MV-4-11 (cell line): ENCODE measurements at places on chromosomes 3 and 15.
A peak's percentile ranks its signal among the peaks of the same experiment; 100 is the strongest.

DNA sequence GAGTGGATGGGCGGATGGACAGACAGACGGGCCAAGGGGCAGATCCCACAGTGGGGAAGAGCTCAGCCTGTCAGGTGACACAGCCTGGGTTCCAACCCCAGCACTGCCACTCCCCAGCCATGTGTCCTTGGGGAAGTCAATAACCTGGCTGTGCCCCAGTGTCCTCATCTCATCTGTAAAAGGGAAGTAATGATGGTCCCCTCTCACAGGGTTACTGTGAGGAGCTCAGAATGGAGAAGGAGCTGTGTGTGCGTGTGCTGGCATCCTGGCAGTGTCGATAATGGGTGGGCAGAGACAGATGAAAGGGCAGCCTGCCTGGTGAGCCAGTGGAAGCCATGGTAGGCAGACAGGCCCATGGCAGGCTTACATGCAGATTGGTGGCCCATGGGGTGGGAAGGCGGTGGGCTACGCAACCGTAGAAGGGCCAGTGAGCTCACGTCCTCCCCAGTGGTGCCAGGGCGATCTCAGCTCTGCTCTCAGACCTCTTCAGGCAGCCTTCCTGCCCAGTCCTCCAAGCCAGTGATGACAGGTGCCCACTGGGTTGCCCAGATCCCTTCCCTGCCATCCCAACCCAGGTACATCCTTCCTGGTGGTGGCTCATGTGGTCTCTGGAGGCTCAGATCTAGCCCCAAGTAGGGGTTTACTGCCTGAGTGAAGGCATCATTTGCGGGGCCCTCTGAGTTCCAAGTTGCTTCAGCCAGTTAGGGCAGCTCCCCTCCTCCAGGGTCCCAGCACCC, 2.3 kb upstream of the DNAJB8 start:
- DNase-seq: no peak

- DNase-seq: no peak
Measured at GRCh38 chr3:23480329-23480714, 277.2 kb downstream of the UBE2E2 start.

DNA sequence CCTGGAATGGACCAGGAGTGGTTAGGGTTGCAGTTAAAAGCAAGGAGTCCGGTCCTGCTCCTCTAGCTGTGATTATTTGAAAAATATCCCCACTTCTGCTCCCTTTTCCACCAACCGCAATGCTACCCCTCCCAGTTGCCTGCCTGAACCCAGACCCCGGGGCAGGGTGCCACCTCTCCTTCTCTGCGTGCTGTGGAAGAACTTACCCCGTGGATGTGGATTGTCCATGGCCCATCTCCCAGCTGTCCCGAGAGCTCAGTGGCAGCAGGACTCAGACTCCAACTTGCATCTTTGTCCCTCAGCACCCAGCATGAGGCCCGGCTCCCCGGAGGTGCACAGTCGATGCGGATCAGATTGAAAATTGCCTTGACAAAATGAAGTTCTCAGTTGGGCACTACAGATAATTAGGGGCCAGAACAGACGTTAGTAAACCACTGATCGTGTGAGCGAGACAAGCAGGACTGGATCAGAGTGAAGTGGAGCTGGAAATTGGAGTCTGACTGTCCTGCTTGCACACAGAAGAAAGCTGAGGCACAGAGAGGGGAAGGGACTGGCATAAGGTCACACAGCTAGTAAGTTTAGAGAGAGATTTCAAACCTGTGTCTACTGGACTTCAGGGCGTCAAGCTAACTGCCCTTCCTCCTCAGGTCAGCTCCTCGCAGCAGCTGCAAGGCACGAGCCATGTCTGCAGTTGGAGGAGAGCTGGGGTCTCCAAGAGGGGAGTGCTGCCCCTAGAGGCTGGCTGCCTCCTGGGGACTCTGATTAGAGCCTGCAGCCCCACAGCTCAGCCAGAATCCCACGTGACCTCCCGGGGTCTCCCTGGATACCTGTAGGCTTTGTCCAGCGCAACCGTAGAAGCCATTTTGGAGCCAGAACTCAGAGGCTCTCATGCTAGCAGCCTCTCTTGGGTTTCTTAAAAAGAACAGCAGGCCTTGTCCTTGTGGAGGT, 14.7 kb downstream of the SLC6A1 start:
- no peak for DNase-seq

GRCh38 chr3:61530355-61530754, 31.0 kb upstream of the PTPRG start:
- no peak for DNase-seq

GRCh38 chr15:66834881-66835878, 133.1 kb downstream of the SMAD6 start:
- peak; percentile 96 for DNase-seq

- no peak for DNase-seq
Measured at GRCh38 chr3:115698851-115699591, 75.7 kb downstream of the GAP43 start.

- no peak for DNase-seq
Measured at GRCh38 chr3:16522834-16523233, 9.3 kb upstream of the RFTN1 start.

DNA sequence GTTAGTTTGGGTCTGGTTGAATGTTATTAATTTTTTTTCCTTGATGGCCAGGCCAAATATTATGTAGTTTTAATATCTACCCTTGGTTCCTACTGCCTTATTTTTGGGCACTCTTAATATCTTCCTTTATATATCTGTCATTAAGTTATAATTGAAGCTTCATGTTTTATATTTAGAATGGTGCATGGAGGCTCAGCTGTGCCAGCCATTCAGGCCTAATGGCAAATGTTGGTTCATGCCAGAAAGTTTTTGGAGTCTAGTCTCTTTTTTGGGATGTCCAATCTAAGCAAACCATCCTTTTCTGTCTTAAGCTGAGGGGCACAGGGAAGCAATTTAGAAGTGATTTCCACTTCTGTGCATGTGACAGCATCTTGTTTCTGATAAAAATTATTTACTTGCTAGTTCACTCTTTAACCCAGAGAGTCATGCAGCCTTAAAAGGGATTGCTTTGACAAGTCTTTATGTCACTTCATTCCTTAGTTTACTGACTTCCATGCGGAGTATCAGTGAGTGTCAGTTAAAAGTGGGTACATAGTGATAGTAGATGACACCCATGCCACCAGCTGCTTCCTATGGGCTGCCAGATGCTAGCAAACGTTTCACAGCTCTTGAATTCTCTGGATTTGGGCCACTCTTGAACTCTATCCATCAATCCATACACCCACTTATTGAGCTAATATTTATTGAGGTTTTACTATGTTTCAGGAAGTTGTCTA, 33.0 kb downstream of the MITF start:
- DNase-seq: no peak

DNA sequence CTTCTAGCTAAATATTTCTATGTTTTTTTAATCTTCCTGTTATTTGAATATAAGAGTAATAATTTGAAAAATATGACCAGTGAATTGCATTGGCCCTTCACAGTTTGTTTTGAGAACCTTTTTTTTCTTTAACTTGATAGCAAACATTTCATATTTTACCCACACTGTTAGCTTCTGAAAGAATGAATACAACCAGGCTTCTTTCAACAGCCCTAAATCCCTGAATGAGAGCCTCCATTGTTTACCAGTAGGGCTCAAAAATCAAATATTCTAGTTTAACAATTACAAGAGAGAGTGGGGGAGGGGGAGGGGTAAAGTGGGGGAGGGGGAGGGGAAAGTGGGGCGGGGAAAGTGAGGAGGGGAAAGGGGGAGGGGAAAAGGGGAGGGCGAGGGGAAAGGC, 14.5 kb upstream of the TOP2B start:
- no peak for DNase-seq

GRCh38 chr3:40337136-40338108, 27.9 kb downstream of the EIF1B start:
- no peak for DNase-seq

GRCh38 chr3:149647812-149648211, 10.0 kb downstream of the WWTR1 start:
- DNase-seq: no peak

DNA sequence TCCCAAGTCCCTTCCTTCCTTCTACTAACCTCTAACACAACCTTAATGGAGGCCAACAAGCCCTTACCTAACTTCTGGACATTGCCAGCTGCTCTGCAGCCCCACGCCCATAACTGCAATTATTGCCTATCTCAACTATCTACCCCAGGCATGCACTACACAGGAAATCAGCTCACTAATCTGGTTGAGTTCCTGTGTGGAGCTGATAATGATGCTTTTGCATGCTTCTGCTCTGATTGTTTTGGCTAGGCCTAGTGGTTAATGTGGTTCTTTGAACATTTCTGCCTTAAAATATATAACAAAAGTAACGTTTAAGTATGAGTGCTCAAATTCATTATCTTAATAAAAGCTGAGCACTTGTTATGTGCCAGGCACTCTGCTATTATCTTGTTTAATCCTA, 463.9 kb downstream of the MFSD1 start:
- DNase-seq: no peak

DNA sequence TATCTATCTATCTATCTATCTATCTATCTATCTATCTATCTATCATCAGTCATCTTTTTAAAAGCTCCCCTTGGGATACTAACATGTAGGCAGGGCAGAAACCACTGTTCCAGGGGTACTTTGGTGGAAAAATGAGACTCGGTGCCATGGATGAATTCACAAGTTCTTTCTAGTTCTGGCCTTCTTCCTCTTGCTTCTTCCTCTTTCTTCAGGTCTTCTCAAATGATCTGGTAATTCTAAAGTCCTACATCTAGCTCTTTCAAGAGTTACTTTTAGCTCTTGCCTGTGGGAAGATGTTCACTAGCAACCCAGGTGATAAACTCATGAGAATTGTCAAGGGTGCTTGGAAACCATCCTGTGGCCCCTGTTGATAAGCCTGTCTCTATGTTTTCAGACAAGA, 168.5 kb upstream of the TBC1D5 start:
- DNase-seq: peak; percentile 65

- no peak for DNase-seq
Measured at GRCh38 chr3:123743121-123743520, 141.0 kb downstream of the MYLK start.

GRCh38 chr3:152308475-152308844, 39.7 kb downstream of the MBNL1 start:
- DNase-seq: no peak

GRCh38 chr3:8617921-8618320, 26.7 kb downstream of the SSUH2 start:
- no peak for DNase-seq

DNA sequence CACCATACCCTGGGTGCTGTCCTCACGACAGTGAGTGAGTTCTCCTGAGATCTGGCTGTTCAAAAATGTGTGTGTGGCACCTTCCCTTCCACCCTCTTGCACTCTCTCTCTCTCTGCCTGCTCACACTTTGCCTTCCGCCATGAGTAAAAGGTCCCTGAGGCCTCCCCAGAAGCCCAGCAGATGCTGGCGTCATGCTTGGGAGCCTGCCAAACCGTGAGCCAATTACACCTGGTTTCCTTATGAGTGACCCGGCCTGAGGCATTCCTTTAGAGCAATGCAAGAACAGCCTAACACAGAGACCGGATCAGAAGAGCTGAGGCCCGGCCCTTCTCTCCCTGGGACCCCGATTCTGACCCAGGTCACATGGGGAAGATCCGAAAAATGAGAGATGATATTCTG, 15.4 kb downstream of the TMEM44 start:
- no peak for DNase-seq

GRCh38 chr3:17360991-17361390, 381.4 kb downstream of the TBC1D5 start:
- DNase-seq: no peak

- DNase-seq: no peak
Measured at GRCh38 chr3:172750069-172750367, 508 bp upstream of the ECT2 start.

- peak; percentile 57 for DNase-seq
Measured at GRCh38 chr3:195147649-195148080, 123.3 kb downstream of the XXYLT1 start.

DNA sequence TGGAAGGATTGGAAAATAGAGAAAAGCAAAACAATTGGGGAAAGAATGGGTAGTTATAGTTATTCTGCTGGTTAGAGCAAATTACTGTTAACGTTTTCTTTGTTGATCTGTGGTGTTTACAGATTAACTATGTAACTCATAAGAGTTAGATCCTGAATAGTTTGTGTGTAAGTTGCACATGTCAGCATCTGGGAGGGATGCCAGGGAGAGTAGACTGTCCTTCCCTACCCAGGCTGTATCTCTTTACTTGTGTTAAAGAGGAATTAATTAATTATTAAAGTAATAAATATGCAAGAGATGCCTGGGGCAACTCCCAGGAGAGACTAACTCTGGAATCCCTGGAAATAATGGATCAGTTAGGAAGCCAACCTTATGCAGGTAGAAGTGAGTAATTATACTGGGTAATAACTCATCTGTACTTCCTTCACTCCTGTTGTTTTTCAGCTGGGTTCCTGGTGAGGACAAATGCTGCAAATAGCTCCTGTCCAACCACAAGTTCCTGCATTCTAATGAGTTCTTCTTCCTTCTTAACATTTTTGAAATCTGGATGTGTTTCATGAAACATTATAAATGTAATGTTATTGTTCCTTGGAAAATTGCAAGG, 18.9 kb downstream of the GHRL start:
- peak; percentile 24 for DNase-seq

DNA sequence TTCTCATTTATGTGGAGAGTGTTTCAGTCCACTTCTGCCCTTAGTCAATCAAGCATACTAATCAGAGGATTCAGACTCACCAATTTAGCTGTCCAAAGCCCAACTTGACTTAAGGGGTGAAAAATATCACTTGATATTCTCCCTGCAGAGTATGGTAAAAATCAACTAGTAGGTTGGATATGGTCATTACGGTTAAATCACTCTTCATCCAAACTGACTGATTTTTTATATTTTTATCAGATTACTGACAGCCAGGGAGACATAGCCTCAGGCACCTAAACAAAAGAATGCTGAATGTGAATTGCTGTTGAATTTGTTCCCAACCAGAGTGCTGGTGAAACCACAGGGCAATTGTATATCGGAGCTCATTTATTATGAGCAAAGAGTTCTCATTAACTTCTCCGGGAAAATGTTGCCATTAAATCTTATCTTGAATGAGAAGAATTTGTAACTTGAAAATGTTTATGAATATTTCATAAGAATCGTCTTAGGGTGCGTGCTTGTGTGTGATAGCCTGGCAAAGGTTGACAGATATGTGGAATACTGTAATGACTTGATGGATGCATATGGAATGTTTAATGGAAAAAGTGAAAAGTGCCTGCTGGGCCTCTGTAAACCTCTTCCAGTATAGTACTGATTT, 411.2 kb downstream of the NAALADL2 start:
- DNase-seq: no peak

DNA sequence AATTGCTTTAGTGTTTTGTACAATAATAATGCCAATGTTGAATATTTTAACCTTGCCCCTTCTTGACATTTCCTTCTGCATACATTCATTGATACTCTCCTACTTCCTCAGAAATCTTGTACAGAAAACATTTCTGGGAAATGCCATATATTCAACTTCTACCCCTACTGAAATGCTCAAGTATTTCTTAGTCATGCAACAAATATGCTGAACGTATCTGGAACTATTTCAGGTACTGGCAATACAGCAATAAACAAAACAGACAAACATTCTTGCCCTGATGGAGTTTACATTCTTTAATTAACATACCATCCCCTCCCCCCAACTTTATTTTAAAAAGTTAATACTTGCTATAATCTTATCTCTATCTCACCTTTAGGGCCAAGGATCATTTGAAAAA, 147.2 kb downstream of the STAG1 start:
- no peak for DNase-seq

- no peak for DNase-seq
Measured at GRCh38 chr3:46860810-46861604, 2.2 kb downstream of the MYL3 start.
